ENCODE measurements at places on chromosomes 4 and X.

DNA sequence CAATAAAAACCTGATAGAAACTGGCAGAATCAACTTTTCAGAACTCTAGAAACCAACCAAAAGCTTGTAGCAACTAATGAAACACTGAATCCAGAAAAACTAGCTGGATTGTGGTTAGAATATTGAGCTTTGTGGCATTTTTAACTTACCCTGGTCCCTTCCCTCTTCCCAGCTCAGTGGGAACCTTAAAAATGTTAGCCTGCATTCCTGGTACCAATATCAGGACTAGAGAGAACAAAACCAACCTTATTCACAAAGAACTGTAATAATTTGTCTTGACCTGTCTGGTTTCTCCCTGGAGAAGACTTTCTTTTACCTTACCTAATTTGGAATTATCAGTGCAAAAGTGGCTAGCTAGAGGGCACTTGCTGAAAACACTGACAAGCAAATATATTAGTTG, 21.2 kb downstream of the SH3D19 start:
- no peak for DNase-seq

GRCh38 chr4:159239629-159240028, 136.8 kb downstream of the RAPGEF2 start:
- no peak for DNase-seq

DNA sequence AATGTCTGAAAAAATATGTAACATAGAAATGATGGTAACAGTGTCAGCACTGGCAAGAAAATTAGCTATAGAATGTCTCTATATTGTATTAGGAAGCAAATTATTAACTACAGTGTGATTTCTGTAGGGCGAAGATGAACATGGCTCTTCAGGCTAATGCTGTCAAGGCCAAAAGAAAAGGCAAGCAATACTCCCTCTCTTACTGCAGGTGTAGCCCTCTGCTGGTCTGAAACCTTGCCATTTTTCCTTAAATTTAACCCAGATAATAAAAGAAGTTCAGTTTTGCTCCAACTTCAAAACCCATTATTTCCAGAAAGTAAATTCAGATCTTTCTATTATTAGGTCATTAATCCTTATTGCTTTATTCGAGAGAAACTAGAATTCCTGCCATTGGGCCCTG, 215.9 kb downstream of the LRBA start:
- no peak for DNase-seq

- peak; percentile 96 for DNase-seq
Measured at GRCh38 chr4:54281054-54281766, 52.1 kb downstream of the PDGFRA start.

DNA sequence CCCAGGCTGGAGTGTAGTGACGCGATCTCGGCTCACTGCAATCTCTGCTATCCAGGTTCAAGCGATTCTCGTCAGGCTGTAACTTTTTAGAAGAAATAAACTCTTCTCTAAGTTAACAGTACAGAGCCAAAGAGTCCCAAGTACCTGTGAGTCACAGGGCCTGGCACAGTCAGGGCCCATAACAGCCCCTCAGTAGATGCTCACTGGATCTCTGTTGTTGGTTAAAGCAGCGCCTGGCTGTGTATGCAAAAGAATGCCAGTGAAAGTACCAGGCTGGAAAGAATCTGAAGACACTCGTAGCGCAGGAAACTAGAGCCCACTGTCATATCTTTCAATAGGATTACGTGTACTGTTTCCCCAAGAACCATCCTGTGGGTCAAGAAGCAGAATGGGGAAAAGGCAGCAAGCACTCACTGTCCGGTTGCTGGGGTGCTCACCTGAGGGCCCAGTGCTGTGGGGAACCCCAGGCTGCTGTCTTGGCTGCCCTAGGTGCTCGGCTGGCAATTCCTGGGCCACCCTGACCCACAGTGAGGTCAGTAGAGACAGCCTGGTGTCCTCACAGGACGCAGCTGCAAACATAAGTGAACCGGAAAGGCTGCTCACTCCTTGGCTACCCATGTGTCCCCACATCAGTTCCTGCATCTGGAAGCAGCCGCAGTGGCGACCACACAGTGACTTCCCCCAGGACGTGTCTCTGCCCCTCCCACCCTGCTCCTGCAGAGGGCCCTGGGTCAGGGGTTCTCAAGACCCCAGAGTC, 3.1 kb upstream of the SLBP start:
- no peak for DNase-seq

All from lung microvascular endothelial cell (primary cell).